ENCODE measurements at places on chromosomes 1 and 21. TPM values are rescaled to one million over a fixed set of nuclear protein-coding genes. Genes with fewer than 3 reads are reported as not detected.

GRCh38 chr21:33578214-33578613, 10.3 kb downstream of the DONSON start:
- no peak for DNase-seq

DNA sequence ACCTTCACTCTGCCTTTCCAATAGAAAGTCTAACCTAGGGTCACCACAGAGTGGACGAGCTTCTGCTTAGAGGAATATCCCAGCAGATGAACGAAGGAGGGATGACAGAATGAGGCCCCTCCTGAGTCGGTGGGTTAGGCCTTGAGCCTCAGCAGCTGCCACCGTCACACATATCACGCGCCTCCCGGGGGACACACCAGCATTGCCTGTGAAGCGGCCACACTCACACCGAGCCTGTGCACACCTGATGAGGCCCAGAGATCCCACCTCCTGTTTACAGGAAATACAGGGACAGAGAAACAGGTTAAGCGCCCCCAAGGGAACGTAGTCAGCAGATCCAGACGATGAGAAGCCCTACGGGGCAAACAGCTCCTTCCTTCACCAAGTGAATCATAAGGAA, 25.1 kb upstream of the LRRC47 start:
- no peak for DNase-seq

DNA sequence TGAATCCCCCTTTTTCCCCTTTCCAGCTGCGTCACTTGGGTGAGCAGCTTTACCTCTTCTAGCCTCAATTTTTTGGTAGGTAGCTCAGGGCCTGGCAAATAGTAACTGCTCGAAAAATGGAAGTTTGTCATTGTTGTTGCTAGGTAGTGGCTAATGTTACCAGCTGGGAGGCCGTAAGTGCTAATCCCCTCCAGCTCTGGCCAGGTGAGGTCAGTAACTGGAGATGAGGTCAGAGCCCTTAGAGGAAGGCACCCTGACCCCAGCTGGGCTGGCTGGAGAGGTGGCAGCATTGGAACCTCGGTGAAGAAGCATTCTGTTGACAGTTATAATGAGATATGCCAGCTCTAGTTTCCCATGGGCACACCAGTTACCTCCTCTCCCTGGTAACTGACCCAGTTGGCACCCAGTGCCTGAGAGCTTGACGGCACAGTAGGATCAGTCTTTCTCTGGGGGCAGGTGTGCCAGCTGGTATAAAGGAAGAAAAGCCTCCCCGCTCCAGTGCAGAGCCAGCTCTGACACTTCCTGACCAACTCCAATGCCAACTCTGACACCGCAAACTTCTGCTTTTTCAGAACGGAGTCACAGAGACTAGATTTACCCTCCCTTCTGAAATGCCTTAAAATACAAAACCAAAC, 35.0 kb upstream of the SLC2A1 start:
- DNase-seq = no peak

C1orf94 gene
- not detected for total RNA-seq

DNA sequence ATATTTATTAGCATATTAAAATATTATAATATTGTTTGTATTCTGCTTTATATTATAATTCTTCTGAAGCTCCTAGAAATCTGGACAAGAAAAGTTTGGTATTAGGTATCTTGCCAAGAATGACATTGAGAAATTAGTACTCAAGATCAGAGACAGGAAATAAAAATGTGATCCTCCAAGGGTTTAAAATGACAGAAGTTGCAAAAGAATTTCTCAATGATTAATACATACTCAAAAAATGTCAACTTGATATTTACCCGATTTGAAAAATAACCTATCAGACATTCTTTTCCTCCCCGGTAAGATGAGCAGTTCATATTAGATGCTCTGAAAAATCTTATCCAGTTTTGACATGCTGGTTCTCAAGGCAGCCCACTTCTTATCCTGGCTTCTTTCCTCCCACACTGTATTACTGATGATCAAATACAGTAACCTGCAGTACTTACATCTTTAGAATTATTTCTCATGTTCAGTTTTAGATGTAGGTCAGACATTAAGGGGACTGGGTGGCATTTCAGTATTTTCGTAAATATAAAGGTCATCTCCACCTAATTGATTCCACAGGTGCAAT, 55.3 kb downstream of the CACHD1 start:
- DNase-seq = no peak

DNA sequence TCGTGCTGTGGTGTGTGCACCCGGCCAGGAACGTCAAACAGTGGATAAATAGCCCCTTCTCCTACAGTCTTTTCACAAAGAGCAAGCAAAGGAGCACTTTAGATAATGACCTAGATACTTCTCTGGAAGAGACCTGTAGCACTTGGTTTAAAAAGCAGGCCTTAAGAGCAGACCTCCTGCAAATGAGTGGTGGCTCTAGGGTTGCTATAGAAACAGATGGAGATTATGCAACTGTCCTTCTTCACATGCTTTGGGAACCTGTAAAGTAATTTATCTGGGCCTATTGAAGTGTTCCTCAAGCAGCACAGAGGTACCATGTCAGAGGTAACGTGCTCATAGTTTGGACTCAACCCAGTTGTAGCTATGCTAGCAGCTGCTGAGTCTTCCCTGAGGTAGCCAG, 208.2 kb upstream of the KIAA0040 start:
- DNase-seq = no peak

GRCh38 chr1:47523835-47524215, 86.0 kb downstream of the FOXD2 start:
- no peak for DNase-seq

Data from activated naive CD4-positive, alpha-beta T cell treated with anti-CD3 and anti-CD28 coated beads for 36 hours (primary cell).